ENCODE measurements at places on chromosomes 3 and 15. TPM values are rescaled to one million over a fixed set of nuclear protein-coding genes. Genes with fewer than 3 reads are reported as not detected.

- DNase-seq, result no peak
Measured at GRCh38 chr3:41088882-41089281, 110.4 kb upstream of the CTNNB1 start.

DNA sequence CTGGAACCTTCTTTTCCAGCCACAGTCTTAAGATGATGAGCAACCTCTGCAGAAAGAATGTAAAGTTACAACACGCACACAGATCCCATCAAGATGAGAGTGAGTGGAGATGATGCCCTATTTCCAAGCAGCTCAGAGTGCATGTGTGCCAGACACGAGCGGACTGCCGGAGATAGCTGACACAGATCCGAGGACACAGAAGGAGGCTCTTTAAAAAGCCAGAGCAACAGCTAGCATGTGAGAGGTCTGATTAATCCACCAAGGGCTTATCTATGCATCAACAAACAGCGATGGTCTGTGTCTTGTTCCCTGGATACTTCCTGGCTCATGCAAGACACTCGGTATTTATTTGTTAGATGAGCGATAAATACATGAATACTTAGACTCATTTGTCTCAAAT is 128.6 kb upstream of the DLG1 start:
- DNase-seq, result no peak

GRCh38 chr15:76426941-76427340 is 90.4 kb downstream of the ISL2 start:
- DNase-seq, result no peak

- DNase-seq, result no peak
Measured at GRCh38 chr3:71847794-71848193, 62.8 kb upstream of the PROK2 start.

DNA sequence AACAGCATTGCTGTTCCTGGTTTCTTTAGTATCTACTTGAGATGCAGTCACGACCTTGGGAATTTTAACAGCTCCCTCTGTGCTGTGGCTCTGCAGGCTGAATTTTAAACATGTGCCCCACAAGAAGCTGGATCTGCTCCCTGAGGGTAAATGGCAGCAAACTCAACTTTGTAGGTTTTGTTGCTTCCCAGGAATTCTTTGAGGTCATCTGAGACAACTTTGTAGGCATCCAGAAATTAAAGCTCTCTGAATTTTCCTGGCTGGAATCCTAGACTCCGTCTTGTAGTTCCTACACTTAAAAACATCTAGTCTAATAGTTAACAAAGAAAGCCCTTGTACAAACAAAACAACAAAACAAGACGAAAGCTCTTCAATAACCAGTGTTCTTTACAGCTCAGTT is 366.3 kb downstream of the FEZF2 start:
- peak; percentile 89 for DNase-seq

DNA sequence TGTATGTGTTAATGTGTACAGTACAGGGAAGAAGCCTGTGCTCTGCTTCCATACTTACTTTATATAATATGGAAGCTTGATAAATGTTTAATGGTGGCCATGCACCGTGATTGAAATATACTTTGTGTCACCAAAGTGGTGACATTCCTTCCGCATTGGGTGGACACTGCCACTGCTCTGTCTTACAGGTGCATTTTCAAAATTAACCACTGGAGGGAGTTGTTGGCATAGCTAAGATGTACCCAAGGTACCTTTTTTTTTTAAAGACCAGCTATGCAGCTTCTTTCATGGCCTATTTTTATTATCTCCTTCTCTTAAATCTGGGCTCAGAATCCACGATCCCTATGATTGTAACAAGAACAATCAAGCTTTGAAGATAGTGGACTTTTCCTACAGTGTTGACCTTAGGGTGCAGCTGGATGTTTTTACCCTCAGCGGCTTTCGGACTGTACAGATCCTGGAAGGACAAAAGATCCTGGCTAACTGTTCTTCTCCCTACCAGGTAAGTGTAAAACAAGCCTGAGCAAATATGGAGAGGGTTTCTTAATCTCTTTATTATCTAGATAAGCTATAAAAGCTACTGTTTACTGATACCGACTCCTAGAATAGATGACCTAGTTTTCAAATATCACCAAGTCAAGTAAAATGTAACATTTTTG is 21.6 kb upstream of the PAK6 start:
- peak; percentile 70 for DNase-seq

DNA sequence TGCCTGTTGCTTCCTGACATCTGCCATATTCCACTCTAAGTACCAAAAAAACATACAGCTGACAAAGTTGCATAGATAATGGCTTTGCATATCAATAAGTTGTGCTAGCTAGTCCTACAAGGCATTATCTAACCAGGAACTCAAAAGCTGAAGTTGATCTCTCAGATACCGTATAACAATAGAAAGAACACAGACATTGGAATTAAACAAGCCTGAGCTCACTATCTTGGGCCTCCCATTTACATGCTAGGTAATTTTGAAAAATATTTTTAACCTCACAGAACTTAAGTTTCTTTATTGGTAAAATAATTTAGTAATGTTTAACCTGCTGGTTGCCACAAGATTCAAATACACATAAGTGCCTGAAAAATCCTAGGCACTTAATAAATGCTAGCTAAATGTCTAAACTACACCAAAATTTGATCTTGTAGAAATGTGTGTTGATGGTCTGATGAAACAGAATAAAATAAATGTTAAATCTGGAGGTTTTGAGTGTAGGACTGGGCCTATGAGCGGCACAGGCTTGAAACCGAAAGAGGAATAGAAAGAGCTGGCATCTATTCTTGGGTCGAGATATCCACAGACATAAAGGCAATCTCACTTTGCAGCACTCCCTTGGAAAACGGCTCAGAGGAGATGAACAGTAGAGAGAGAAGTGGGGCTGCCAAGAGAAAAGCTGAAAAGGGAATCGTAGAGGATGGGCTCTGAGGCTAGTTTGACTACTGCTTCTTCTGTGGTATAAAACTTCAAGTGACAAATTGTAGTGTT is 29.9 kb upstream of the TTC14 start:
- DNase-seq, result no peak

GRCh38 chr3:120438665-120439370 is 12.0 kb downstream of the FSTL1 start:
- DNase-seq, result peak; percentile 68

GRCh38 chr3:188296761-188297612 is 143.0 kb downstream of the LPP start:
- DNase-seq, result peak; percentile 96

- no peak for DNase-seq
Measured at GRCh38 chr15:90001683-90002427, 731 bp downstream of the ZNF710 start.

DNA sequence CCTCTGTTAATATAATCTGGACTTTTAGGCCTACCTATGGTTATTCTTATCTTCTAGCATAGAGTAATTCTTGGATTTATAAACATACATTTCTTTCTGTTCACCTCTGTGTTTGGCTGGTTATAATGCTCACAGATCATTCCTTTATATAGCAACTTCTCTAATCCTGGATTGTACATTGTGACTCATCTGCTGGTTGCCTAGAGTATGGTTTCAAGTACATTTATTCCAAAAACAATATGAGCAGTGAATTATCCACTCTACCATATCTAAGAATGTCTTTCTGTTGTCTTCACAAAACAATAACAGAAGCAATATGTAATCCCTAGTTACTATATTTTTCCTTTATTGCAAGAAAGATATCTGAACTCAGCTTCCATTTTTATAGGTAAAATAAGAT is 35.3 kb downstream of the FSIP1 start:
- DNase-seq, result peak; percentile 74

DNA sequence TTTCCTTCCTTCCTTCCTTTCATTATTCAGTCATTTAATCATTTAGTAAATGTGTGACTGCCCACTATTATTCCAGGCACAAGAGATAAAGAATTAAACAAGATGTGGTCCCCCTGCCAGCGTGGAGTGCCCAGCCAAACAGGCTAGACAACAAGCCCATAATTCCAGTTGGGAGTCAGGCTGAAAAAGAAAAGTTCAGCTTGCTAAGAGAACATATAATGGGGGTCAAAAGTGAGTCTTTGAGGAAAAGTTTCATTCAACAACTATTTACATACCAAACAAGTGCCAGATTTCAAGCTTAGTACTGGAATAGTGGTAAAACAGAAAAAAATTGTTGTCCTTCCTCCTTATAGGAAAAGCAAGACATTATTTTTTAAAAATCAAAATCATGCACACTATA is 523.7 kb downstream of the TAFA4 start:
- no peak for DNase-seq

DNA sequence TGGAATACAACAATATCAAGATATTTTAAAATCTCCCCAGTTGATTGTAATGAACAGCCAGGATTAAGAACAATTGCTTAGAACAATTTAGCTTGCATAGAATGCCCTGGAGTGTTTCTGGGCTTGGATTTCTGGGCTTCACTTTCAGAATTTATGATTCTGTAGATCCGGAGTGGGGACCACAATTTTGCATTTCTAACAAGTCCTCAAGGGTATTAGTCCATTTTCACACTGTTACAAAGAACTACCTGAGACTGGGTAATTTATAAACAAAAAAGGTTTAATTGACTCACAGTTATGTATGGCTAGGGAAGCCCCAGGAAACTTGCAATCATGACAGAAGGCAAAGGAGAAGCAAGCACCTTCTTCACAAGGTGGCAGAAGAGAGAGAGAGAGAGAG is 54.3 kb upstream of the MYRIP start:
- no peak for DNase-seq

DNA sequence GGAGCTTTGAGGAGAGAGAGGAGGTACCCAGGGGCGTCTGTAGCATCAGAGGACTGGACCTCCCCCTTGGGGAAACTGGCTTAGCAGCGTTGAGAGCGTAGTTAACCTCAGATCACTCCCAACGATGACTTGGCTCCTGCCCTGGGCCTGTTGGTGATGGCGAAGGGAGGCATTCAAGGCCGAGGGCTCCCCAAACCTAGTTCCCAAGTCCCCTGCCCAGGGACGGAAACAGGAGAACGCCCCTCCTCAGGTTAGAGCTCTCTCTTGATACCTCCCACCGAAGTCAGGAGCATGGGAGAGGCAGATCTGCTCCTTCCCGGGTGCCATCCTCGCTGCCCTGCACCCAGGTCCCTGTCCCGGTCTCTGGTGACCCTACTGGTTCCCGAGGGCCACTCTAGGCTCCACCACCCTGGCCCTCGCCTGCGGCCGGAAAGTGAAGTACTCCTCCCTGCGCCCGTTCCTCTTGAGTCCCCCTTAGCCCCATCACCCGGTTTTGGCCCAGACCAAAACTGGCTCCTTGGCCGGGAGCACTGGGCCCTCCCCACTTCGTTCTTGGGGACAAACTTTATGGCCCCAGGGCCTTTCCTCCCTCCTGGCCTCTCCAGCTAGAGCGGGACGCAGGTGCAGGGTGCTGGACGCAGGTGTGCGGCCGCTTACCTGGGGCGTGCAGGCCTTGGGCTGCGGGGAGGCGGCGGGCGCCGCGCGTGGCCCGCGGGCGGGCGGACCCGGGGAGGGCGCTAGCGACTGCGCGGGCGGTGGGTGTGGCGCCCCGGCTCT is 2.6 kb upstream of the SKOR1 start:
- DNase-seq, result no peak

DNA sequence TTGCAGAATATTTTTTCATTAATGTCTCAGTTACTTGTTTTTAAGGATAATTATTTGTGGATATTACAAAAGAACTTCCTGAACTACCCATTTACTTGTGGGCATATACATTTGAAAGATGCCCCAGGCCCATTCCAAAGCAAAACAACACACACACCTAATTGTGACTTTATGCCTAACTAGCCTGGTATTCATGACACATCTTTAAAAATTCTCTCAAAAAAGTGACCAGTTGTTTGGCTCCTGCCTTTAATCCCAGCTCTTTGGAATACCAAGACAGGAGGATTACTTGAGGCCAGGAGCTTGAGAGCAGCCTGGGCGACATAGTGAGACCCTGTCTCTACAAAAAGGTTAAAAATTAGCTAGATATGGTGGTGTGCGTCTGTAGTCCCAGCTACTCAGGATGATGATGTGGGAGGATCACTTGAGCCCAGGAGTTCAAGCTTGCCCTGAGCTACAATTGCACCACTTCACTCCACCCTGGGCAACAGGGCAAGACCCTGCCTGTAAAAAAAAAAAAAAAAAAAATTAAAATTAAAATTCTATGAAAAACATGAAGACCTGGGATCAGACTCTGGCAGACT is 51.7 kb upstream of the SLC4A7 start:
- DNase-seq, result peak; percentile 94

GRCh38 chr3:44902628-44903027 is 28.2 kb downstream of the TGM4 start:
- DNase-seq, result no peak

DNA sequence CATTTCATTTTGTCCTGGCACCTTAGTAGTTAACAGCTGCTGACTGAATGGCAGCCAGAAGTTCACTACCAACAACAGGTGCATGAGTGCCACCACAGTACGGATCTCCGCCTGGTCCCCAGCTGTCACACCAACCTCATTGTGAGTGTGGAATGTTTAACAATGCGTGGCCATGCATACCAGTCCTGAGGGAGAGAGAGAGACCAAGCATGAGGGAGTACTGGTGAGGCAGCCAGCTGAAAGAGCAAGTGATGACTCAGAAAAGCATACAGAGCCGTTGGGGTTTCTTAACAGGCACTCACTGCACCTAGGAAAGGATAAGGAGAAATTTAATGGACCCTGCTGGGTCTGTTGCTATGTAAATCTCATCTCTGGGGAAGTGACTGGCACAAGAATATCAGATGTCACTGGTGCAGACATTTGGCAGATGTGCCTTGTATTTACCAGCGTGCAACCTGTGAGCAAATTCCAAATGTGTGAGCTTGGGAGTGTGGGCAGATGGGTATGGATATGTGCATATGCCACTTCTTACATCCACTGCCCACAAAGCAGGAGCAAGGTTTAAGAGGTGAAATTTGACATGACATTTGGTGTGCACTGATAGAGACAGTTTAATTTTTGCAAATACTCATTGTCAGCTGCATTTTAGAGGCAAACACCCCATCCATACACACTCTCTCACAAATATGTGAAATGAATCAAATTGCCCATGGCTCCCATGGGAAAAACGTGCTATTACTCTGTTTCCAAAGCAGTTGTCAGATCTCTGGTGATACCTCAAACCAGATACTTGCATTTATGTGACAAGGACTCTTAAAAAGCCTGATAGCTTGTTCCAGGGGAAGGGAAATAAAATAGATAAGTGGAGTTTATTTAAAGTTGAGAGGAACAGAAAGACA is 245.2 kb upstream of the ARPP21 start:
- DNase-seq, result peak; percentile 91

- DNase-seq, result no peak
Measured at GRCh38 chr3:56874269-56874668, 72.5 kb upstream of the ARHGEF3 start.

GRCh38 chr3:38640661-38641452 is 8.6 kb downstream of the SCN5A start:
- DNase-seq, result no peak

TTLL13 gene
- 0.10 TPM for total RNA-seq

SAMD7 gene
- not detected for total RNA-seq

GOLGA8K gene
- total RNA-seq, result 0.40 TPM

MINAR1 gene
- 0.17 TPM for total RNA-seq

CPNE4 gene
- total RNA-seq, result 0.35 TPM

GP5 gene
- total RNA-seq, result under 0.01 TPM

GMNC gene
- not detected for total RNA-seq

CLASP2 gene
- 86.1 TPM for total RNA-seq

MFGE8 gene
- total RNA-seq, result 66.0 TPM

LZTFL1 gene
- total RNA-seq, result 49.4 TPM

DNASE1L3 gene
- total RNA-seq, result not detected

ATP13A5 gene
- not detected for total RNA-seq

LCMT2 gene
- 15.1 TPM for total RNA-seq

ARID3B gene
- 1.7 TPM for total RNA-seq

CHRFAM7A gene
- 4.7 TPM for total RNA-seq

DNAJC13 gene
- 48.4 TPM for total RNA-seq

TMC3 gene
- not detected for total RNA-seq

Data from renal cortical epithelial cell (primary cell).